ENCODE measurements at places on chromosomes 16 and 17.

GRCh38 chr16:68289621-68290329, 21.0 kb downstream of the SLC7A6OS start:
- peak; percentile 16 for DNase-seq

GRCh38 chr16:85698935-85699558, 10.3 kb upstream of the GINS2 start:
- no peak for DNase-seq

DNA sequence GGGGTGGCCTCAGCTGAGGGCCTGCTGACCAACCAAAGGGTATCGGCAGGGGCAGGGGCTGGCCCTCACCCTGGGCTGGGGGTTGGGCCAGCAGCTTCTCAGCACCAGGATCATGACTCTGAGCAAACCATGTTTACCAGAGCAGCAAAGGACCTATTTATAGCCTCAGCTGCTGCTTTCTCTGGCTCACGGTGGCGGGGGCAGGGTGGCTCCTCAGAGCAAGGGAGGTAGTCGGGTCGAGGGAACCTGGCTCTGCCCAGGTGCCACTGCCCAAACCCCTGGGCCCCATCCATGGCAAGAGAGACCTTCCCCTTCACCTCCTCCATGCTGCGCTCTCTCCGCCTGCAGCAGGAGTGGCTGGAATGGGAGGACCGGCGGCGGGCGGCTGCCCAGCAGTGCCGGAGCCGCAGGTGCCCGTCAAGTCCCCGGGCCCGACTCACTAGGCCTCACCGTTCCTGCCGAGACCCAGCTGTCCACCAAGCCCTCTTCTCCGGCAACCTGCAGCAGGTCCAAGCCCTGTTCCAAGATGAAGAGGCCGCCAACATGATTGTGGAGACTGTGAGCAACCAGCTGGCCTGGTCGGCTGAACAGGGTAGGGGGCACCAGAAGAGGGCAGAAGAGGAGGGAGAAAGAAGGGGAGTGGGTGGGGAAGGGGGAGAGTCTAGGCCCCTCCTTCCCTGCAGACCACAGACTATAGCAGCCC, at the start of gene ASB16:
TSS of gene ASB16 (plus strand) at position 206 of the 703 bp plus-strand sequence. CDS start at position 292, 86 bp downstream.
- DNase-seq = no peak

DNA sequence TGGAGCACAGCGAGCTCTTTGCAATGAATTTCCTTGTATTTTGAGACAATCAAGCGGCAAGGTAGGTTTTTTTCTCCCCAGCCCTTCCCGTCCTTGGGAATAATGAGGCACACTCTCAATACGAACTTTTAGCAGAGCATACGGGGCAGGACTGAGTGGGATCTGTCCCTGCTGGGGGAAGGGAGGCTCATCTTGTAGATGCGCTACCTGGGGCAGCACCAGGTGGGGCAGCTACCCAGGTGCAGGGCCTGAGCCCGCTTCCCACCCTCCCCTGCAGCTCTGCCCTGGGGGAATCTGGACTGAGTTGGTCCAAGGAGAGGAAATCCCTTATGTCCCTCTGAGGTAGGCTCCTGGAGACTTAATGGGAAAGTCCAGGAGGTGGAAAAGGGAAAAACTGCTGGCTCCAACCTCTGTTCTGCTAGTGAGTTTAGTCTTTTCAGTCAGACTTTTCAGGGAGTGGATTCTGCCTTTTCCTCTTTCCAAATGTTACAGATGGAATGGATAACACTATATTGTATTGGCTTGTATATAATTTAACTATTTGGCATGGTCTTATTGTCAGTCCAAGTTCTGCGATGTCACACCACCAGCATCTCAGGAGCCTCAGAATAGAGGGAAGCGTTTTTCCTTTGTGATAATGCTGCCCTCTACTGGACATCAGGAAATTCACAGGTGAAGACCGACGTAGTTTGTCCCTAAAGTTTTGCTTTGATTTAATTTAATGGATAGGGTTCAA, 9.6 kb upstream of the CES1 start:
- no peak for DNase-seq

- no peak for DNase-seq
These were observed 1.2 kb downstream of the PRPF8 start for GRCh38 chr17:1683459-1683858.

GRCh38 chr16:82364690-82365089, 194.7 kb upstream of the MPHOSPH6 start:
- no peak for DNase-seq

- no peak for DNase-seq
These were observed 10.7 kb downstream of the CHST4 start for GRCh38 chr16:71536752-71537499.

- no peak for DNase-seq
These were observed 42.8 kb upstream of the GSE1 start for GRCh38 chr16:85570213-85570734.

GRCh38 chr16:8989099-8989878, 25.6 kb upstream of the USP7 start:
- DNase-seq = no peak

- DNase-seq = no peak
These were observed 33.4 kb downstream of the BRD7 start for GRCh38 chr16:50335196-50335958.

DNA sequence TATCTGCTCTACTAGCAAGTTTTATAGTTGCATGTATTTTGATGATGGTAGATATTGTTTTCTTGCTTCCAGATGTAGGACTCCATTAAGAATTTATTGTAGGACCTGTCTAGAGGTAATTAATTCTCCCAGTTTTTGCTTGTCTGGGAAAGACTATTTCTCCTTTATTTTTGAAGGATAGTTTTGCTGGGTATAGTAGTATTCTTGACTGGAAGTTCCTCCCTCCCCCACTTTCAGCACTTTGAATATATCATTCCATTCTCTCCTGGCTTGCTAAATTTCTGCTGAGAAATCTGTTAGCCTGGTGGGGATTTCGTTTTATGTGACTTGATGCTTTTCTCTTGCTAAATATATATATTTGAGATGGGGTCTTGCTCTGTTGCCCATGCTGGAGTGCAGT, 8.0 kb upstream of the PHB1 start:
- no peak for DNase-seq

DNA sequence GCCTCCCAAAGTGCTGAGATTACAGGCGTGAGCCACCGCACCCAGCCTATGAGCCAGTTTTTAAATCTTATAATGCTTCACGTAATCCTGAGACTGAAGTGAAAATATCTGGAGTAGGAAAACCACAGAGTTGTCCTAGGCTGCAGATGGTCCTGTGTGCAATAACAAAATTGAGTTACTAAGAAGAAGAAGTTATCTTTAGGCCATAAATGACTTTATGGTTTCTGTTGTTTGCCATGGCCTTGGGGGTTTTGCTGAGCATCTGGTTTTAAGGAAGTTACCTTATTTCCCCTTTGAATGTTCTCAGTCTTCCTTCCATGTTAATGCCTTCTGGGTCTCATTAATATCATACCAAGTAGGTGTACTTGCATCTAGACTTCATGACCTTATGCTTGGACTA, 16.5 kb downstream of the NMT1 start:
- no peak for DNase-seq

- no peak for DNase-seq
These were observed 9.0 kb upstream of the CXCL16 start for GRCh38 chr17:4748686-4749085.

- DNase-seq = peak; percentile 16
These were observed 13.7 kb upstream of the LGALS3BP start for GRCh38 chr17:78993241-78993956.

DNA sequence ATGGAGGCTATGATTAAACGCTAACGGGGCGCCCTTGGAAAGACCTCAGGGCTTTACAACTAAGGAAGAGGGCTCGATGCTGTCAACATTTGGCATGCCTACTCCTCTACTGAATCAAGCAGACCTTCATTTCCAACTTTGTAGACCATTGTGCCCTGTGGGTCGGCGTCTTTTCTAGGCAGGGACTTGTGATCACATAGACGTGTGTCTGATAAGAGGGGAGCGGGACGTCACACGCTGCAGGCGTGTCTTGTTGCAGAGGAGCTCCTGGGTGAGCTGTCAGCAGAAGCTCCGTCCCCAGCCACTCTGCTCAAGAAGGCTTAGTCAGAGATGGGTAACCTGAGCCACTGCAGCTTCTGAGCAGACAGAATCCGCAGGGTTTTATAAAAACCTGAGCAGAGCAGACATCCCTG, 2.8 kb downstream of the MAPK8IP3 start:
- no peak for DNase-seq

- DNase-seq = no peak
These were observed 125.2 kb upstream of the SOX9 start for GRCh38 chr17:71995590-71995989.

DNA sequence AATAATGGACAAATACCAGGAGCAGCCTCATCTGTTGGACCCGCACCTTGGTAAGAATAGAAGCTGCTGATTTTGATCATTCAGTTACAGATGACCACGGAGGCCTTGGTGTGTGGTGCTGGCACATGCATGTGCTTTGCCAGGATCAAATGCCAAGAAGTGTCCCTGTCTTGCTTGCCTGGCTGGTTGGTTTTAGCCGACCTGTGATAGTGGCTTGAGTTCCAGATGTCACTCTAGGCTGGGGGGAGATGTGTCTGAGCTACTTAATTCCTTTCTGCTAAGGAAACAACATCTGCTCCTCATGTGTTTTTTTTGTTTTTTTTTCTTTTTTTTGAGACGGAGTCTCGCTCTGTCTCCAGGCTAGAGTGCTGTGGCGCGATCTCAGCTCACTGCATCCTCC, 4.3 kb downstream of the TBCD start:
- no peak for DNase-seq
